ENCODE measurements at places on chromosomes 5 and 9. TPM values are rescaled to one million over a fixed set of nuclear protein-coding genes. Genes with fewer than 3 reads are reported as not detected.

SOHLH1 gene
- total RNA-seq, result 44.9 TPM

PLK2 gene
- total RNA-seq, result 39.2 TPM

GRCh38 chr9:114465906-114466900 is 39.1 kb downstream of the WHRN start:
- DNase-seq, result no peak

GRCh38 chr9:110619831-110620230 is 40.3 kb upstream of the SVEP1 start:
- DNase-seq, result no peak

- DNase-seq, result no peak
Observed at GRCh38 chr5:157271740-157272271, 5.9 kb downstream of the CYFIP2 start.

DNA sequence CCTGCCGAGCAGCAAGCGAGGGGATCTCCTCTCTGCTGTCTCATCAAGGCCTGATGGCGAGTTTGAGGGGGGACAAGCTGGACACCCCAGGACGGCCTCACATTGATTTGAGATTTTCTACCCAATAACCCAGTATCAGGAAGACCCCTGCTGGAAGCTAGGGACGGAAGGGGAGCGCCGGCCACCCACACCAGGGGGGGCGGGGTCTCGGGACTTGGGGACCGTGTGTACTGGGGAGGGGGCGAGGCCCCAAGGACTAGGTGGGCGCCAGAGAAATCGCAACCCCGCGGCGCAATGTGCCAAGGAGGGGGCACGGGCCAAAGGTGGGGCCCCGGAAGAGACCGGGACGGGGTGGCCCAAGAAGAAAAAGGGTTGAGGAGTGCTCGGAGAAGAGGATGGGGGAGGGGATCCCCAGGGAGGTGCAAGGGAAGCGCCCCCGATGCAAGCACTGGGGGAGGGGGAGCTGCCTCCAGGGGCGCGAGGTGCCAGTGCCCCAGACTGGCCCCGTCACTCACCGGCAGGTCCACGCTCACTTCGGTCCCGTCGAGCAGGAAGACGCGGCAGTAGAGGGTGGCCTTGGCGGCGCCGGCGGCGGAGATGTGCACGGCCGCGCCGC is 1.1 kb downstream of the EPB41L4B start:
- DNase-seq, result peak; percentile 38

All from Caco-2 (cell line).